ENCODE measurements at places on chromosomes 7 and 10.

DNA sequence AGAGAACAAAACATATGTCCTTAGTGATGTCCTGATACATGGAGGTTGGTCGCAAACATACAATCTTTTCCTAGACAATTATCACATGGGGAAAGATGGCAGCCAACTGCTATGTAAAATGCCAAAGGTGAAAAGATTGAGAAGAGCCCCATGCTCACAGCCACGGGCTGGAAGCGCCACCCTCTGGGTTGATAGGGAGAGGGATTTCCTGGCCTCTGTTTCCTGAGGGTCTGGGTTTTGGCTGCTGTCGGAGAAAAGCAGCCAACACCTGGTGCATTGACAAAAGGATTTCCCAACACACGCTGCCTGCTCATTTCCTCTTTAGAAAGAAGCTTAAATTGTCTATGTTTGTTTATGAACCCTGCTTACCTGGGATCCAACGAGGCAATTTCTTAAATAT lies 43.8 kb downstream of the ITIH5 start:
- DNase-seq = no peak

DNA sequence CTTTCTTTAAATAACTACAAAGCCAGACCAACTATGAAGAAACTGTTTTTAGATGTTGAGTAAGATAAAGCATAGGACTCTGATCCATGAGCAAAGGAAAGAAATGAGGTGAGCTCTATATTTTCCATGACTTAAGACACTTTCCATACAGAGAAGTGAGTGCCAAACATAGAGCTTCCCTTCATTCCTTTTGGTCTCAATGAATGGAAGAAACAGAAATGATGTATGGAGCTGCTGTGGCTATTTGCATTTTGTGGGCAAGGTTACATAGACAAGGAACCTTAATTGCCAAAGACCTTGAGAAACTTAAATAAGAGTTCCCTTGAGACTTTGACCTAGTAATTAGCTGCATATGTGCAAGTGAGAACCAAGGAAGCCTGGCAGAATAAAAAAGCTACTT lies 1152.2 kb downstream of the XPNPEP1 start:
- no peak for DNase-seq

GRCh38 chr10:45354261-45354660 lies 19.8 kb upstream of the ALOX5 start:
- DNase-seq = no peak

DNA sequence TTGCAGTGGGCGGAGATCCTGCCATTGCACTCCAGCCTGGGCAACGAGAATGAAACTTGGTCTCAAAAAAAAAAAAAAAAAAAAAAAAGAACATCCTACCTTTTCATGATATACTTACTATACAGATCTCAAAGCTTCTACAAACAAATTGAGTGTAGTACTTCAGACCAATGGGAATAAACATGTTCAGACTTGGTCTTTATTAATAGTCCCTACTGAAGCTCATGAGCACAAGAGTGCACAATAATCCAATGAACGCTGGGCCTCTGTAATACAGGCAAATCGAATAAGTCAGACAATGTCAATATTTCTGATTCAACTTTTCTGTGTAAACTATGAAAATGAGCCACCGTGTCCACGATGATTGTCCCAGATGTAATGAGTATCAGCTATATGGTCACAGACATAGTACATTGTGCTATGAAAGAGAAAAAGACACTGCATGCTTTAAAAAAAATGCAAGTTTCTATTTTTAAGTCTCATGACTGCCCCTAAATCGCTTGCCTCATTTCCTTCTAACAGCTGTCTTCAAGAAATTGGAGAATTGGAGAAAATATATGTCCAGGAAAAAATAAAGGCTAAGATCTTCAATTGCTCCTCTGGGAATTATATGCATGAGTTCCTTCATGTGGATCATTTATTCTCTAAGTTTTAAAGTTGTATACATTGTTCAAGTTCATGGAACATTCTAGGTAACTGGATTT lies 64.0 kb upstream of the CTTNBP2 start:
- no peak for DNase-seq

DNA sequence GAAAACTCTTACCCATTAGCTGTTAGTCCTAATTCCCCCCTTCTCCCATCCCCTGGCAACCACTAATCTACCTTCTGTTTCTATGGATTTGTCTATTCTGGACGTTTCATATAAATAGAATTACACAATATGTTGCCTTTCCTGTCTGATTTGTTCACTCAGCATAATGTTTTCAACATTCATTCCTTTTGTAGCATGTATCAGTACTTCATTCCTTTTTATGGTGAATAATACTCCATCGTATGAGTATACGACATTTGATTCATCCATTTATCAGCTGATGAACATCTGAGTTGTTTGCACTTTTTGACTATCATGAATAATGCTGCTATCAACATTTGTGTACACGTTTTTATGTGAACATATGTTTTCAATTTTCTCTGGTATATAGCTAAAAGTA lies 4.4 kb upstream of the FRAT1 start:
- DNase-seq = no peak

DNA sequence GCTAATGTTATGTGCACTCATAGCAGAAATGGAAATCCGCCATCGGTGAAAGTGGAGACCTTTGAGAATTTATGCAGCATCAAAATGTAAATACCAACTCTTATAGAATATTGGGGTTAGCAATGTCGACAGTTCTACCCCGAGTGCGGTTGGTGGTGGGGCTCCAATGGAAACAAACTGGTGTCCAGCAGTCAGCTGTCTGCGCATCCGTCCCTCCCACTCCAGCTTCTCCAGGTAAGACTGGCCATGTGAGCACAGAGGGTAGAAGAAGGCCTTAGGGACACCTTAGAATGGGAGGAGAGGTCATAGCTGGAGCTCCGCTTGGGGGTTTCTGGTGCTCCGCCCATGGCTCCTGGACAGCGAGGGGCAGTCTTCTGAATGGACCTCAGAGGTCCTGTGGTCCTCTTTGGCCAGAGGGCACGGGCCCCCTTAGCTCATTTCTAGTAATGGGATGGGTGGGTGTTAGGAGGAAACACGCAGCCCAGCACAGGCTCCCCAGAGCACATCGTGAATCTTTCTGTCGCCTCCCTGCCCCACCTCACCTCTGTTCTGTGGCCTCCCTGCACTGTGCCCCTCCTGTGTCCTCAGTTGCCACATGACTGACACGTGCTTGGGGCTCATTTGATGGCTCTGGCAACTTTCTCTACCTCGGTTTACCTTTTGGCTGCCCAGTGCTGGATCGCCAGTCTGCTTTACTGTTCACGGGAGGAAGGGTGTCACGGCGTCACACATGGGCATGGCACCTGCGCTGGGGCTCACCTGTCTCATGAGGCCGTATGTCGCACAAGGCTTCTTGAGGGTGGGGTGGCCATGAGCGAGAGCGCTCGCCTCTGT lies 50.0 kb downstream of the MGMT start:
- no peak for DNase-seq

GRCh38 chr7:121730869-121731268 lies 142.1 kb upstream of the PTPRZ1 start:
- no peak for DNase-seq

- no peak for DNase-seq
Observed at GRCh38 chr10:29841724-29842649, 207.2 kb upstream of the SVIL start.

- DNase-seq = no peak
Observed at GRCh38 chr7:45242261-45242660, 84.7 kb downstream of the RAMP3 start.

GRCh38 chr7:55411844-55412243 lies 46.7 kb downstream of the LANCL2 start:
- DNase-seq = no peak

DNA sequence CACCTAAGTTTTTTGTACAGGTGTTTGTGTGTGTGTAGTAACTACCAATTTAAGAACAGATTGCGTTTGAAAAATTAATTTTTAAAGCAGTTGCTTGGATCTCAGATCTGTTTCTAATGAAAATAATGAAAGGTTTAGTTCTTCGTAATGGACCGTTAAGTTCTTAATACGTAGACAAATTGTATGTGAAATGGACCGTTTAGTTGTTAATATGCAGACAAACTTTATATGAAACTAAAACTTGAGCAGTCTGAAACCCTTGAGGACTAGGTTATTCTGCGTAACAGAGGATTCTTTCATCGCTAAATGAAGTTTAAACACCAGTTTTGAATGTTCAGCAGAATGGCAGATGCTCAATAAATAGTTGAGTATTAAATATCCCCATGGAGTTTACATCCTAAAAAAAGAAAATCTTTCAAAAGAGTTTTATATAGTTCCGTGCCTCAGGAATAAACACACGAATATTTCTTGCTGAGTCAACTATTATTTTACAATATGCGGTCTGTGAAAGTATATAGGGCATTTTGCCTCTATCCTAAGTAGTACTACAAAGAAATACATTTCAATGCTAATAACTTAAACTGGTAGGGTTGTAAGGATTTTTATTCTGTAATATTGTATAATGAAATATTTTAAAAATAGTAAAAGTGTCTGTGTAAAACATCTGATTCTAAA lies 1.2 kb downstream of the DBF4 start:
- no peak for DNase-seq

DNA sequence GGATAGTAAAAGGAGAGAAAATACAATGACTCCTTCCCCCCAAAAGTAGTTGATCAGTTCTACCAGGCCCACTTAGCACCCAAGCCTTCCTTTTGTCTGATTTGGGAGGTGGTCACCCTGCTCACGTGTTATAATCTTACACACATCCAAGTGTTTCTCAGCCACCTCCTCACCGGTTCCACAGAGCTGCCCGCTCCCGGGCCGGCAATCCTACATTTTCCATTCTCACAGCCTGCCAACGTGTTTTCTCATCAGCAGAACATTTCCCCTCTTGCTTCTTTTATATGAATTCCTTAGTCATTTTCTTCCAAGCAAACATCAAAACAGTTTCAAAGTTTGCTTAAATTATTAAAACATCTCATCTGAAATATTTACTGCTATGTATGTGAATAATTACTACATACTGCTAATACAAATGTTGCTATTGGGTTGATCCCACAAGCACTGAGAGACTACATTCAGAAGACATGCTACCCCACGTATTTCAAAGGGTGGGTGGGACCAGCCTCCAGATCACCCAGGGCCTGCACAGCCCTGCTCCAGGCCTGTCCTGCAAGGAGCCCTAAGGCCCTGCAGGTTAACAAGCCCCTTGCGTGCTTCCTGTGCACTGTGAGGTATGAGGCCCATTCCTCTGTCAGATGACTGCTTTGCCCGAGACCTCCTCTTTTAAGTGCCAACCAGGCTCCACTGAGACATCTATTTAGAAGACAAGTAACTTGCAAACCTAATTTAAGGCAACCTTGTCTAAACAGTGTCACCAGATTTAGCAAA lies 75.3 kb downstream of the GRB10 start:
- DNase-seq = no peak

DNA sequence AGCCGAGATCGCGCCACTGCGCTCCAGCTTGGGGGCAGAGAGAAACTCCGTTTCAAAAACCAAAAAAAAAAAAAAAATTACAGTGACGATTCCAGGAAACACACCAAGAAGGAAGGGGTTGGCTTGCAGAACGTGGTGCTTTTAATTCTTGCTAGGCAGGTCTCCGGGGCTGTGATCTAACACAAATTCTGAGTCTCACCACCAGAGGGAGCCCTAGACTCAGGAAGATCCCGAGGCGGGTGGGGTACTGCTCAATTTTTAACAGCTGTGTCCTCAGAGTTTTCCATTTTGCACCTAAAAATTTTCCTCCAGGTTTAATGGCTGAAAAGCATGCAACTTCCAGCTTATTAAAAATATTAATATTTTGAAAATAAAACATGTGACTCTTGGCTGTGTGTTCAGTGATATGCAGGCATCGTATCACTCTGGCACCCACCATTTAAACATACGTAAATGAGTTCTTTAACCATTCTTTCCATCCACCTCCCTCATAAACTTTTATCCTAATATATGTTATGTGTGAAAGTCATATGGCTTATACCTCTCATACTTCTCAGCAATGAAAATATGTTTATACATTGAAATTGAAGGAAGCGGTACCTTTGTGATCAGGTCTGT lies 26.5 kb upstream of the NUB1 start:
- DNase-seq = no peak

GRCh38 chr7:129176916-129177710 lies 11.3 kb upstream of the SMO start:
- no peak for DNase-seq

GRCh38 chr10:93070378-93071176 lies 3.1 kb upstream of the CYP26A1 start:
- DNase-seq = no peak
